ENCODE measurements at places on chromosomes 4 and X.
A peak's percentile ranks its signal among the peaks of the same experiment; 100 is the strongest.

DNA sequence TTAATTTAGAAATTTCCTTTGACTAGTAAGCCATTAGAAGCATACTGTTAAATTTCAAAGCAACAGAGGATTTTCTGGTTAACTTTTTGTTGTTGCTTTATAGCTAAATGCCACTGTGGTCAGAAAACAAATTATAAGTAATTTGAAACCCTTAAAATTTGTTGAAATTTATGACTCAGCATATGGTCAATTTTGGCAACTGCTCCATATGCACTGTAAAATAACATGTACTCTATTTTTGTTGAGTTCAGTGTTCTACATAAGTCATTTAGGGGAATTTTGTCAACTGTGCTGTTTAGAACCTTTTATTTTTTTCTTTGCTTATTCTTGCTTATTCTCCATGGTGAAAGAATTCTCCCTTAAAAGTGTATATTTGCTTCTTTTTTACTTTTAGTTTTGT lies 28.6 kb downstream of the SCLT1 start:
- peak; percentile 31 for DNase-seq

DNA sequence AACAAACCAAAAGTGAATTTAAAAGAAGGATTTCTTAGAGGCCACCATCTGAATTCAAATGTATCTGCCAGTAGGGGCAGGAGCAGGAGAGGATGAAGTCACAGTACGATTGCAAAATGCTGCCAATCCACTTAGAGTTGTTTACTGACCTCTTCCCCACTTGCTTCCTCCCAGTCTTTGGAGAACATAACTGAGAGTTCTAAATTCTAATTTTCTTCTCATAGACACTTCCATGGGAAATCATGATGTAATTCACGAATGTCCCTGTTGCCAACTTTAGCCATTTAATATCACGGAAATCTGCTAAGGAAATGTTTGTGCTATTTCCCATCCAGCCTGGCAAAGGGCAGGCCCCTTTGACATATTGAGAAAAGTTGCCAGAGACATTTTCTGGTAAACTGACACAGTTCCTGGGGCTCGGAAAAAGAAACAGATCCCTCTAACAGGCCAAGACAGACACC lies 33.6 kb upstream of the NOCT start:
- DNase-seq: peak; percentile 72

DNA sequence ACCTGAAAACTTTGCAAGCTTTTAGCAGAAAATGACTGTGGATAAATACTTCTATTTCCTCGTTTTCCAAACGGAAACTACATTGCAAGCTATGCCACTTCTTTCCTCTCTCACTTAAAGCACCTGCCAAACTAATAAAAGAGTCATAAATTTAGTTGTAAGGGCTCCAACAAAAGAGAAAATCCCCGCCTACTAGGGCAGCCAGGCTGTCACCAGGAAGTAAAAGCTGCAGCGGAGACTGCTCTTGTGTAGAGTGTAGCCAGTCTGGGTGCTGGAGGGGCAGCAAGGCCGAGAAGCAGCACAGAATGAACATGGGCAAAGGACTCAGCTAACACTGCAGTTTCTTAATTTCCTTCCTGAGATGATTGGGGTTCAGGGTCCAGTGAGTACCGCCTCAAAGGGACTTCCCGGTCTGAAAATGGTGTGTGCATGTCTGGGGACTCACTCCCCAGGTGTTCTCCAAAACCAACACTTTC lies 89.3 kb upstream of the MAML3 start:
- DNase-seq: no peak

GRCh38 chr4:169124661-169125060 lies 114.6 kb upstream of the CBR4 start:
- DNase-seq: no peak

- no peak for DNase-seq
Observed at GRCh38 chr4:108118505-108118904, 50.2 kb downstream of the LEF1 start.

GRCh38 chrX:46788902-46789301 lies 30.0 kb upstream of the SLC9A7 start:
- no peak for DNase-seq

DNA sequence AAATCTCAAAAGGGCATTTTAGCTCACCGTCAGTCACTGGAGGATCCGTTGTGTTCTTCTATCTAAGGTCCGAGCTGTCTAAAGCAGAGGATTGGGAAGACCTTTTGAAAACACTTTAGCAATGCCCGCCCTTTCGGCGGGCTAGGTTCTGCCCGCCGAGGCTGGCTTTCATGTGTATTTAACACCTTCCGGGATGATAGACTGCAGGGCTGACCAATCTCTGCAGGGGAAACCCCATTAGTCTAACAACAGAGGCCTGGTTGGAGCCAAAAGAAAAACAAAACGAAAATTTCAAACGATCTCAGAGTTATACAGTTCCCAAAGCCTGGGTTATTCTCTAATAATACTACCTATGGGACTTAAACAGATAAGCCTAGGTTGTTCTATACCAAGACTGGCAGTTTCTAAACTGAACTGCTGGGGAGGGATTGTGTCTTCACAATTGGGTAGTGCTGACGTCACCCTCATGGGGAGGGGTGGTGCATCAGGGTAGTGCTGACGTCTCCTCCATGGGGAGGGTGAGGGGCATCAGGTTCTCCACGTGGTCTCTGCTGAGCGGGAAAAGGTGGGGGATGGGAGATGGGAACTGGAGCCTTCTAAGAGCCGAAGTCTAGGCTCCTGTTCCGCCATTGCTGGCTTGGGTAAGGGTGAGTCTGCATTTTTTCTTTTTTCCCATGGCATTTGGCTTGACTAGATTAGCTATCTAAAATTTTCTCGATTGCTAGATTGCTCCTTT lies 14.8 kb upstream of the CUL4B start:
- no peak for DNase-seq

- no peak for DNase-seq
Observed at GRCh38 chrX:140432346-140433175, 72.3 kb downstream of the SOX3 start.

- no peak for DNase-seq
Observed at GRCh38 chrX:134715930-134716619, 57.8 kb upstream of the PLAC1 start.

DNA sequence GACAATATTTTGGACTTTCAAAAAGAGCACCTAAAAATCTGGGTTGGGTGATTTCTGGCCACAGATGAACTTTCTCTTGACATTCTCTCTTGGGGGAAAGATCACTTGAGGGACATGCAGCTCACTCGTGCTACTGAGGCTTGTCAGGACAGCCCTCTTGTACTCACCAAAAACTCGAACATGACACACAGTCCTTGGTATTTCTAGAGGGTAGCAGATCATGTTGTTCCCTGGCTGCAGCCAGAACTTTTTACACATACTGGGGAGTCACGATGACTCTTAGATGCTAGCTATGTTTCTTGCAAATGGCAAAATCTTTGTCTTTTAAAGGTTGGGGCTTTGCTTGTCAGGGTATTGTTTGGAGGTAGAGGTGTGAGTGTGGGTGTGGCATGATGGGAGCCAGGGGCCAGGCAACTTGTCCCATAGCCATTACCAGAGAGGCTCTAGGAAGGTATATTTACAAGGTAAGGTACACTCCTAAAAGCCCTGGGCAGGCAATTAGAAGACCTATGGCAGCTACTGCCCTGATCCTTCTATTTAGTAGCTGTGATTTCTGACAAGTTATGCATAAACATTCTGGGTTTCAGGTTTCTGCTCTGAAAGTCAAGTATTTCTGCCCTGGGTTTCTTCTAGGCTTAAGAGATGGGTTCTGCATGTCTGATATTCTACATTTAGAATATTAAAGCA lies 241.7 kb upstream of the TLL1 start:
- peak; percentile 38 for DNase-seq

DNA sequence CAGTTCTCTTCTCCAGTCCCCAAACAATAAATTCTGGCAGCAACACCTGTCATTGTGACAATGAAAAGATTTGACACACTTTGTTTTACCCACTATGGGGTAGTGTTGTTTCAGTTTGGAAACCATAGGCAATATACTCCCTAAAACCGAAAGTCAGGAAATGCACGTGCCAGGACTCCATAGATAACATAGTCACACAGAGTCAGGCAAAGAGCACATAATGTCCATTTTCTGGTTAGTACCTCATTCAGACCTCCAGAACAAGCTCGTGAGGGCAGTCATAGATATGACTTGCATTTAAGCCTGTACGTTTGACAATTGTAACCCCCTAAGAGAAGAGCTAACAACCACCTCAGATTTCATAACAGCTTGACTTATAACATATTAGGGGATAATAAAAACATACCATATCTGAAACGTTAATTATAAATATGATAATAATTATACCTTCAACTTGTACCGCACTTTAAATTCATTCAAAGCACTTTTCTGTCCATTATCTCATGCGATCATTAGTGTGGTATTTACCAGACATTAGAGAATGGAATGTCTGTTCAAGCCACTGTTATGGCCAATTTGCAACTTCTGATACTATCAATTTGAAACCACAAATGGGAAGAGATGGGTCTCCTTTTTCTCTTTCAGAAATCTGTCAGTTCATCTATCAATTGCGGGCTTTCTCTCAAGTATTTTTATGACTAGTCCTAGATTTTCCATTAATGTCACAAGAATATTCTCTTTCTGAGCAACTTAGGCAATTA lies 147.4 kb downstream of the LDB2 start:
- no peak for DNase-seq

DNA sequence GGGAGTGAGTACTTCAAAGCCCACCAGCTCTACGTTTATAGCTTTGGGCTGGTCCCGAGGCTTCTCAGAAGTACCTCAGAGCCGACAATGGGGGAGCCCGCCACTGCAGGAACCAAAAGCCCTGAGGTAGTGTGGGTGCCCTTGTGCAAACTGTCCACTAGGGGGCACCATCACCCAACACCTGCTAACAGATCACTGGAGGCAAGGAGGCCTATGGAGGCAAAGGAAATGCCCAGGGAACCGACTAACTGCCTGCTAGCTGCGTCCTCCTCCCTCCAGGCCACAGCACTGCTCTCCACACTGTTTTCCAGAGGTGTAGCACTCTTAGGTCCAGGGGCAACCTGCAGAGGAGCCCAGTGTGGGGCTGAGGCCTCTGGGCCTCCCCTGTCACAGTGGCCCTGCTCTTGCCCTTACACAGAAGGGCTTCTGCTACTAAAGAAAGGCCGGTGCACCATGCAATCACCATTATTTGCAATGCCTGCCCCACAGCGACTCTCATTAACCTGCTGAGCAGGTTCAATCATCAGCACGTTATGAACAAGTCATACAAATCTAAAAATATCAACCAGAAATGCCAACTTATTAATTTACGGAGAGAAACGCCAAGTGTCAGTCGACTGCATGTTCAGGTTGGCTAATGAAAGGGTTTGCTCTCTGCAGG lies 159.1 kb downstream of the NSUN7 start:
- DNase-seq: no peak

GRCh38 chr4:152806501-152807125 lies 26.9 kb downstream of the ARFIP1 start:
- no peak for DNase-seq

DNA sequence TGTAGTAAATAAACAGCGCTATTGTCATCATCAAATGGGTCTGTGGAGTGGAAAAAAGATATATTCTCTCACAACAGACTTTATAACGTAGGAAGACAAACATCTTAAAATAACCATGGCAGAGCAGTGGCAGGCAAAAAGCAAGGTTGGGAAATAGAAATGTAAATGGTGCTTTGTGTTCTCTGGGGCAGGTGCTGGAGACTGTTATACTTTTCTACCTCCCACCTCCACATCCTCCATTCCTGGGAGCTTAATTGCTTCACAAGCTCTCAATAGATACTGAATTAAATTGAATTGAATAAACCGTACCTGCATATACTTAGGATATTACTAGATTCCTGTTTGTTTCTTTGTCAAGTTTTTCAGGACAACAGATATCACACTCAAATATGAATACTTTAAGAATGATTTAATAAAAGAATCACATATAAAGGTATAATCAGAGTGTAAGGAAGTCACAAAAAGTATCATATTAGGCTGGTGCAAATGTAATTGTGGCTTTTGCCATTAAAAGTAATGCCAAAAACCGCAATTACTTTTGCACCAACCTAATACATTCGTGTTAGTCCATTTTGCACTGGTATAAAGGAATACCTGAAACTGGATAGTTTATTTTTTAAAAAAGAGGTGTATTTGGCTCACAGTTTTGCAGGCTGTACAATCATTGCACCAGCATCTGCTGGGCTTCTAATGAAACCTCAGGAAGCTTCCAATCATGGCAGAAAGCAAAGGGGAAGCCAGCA lies 367.3 kb downstream of the GRIA2 start:
- no peak for DNase-seq

DNA sequence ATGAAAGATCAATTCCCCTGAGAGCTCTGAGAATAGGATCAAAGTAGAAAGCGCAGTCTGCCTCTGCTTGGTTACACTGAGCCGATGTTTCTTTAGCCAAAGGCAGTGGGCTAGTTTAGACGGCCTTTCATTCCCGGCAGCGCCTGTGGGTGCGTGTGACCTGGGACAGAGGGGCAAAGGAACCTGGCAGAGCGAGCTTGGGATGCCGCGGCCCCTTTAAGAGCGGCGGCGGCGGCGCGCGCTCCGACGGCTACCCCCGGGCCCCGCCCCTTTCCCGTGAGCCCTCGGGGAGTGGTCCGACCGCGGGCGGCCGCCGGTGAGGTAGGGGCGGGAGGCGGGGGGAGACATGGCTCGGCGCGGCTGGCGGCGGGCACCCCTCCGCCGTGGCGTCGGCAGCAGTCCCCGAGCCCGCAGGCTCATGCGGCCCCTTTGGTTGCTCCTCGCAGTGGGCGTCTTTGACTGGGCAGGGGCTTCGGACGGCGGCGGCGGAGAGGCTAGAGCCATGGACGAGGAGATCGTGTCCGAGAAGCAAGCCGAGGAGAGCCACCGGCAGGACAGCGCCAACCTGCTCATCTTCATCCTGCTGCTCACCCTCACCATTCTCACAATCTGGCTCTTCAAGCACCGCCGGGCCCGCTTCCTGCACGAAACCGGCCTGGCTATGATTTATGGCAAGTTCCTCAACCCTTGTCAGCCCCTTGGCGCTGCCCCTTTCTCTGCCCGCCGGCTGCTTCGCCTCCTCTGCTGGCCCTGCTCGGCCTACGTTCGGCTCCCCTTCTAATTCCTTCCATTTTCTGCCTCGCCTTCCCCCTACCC lies at the start of gene SLC9A6:
SLC9A6 (plus strand) TSS at position 279 of the 816 bp plus-strand sequence; CDS start at position 503, 224 bp downstream.
- no peak for DNase-seq

- no peak for DNase-seq
Observed at GRCh38 chrX:54067766-54068165, 23.5 kb upstream of the PHF8 start.

- DNase-seq: no peak
Observed at GRCh38 chrX:24396931-24397279, 36.5 kb downstream of the SUPT20HL1 start.

DNA sequence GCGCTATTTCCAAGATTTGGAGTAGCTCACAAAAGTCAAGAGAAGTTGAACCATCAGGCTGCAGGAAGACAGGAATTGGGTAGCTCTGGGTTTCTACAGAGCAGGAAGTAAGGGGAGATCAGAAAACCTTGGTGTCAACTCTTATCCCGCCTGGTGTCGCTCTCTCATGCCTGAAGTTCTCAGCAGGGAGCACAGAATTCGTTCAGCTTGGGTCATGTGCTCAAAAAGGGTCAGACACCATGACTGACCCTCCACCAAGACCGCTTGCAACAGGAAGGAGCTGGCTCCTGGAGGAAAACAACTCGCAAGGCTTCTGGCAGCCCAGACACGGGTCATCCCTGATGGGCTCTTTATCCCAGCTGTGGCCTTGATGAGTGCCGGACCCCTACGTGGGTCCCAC lies 93.7 kb upstream of the MSX1 start:
- no peak for DNase-seq

- peak; percentile 66 for DNase-seq
Observed at GRCh38 chr4:55754754-55755350, 64.7 kb upstream of the EXOC1L start.

GRCh38 chr4:150402871-150403272 lies 179.1 kb upstream of the MAB21L2 start:
- no peak for DNase-seq

Data from skeletal muscle cell (primary cell).